ENCODE measurements at places on chromosomes 3 and 15.

DNA sequence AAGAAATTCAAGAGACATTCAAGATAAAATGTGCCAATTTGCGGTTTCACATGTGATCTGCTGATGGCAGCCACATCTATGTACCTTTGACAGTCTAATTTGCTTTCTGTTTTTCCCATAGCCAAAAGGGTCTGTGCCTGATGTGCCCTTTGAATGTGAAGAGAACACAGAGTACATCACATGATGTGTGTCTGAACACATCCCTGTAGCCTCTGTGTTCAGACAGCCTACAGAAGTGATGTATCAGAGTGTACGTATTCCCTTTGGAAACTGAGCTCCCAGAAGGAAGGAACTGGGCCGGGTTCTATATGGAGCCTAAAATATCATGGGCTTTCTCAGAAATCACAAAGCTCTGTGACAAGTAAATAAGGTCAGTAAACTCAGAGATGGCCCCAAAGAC is 52.4 kb downstream of the BOC start:
- no peak for DNase-seq

DNA sequence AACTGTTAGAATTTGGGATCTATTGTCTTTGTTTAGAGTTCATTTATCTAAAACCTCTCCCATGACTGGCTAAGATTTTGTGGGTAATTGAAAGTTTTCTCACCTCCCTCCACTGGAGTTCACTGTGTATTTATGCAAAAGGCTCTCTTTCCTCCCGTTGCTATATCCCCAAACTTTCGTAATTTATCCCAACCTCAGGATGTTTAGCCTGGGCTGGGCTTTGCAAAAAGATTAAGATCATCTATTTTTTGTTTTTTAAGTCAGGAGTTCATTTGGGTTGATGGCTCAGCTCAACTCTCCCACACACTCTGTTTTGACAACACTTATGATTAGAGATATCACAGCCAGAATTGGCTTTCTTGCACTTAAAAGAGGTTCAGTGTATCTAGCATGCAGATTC is 27.0 kb downstream of the SUCNR1 start:
- DNase-seq = no peak

- no peak for DNase-seq
Measured at GRCh38 chr3:159732172-159733111, 256.2 kb upstream of the IL12A start.

DNA sequence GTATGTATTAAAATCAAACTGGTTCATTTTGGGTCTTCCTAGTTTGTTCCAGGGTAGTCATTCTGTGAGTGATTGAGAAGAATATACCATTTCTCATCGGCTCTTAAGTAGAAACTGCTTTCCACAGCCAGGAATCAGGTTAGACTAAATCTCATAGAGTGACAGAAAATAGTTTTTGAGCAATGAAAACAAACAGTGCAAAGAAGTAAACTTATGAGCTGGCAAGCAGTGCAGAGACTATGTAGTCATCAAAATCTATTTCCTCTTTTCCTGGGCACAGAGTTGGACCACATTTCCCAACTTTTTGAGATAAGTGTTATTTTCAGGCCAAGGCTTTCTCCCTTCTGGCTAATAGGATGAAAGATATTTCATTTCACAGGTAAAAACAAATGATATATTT is 66.5 kb downstream of the UBE3A start:
- no peak for DNase-seq

GRCh38 chr3:15953841-15954240 is 156.1 kb upstream of the ANKRD28 start:
- DNase-seq = no peak

GRCh38 chr3:47604145-47604544 is 25.5 kb upstream of the CSPG5 start:
- DNase-seq = no peak

- DNase-seq = no peak
Measured at GRCh38 chr3:28056806-28057205, 184.6 kb upstream of the CMC1 start.
